ENCODE measurements at places on chromosomes 3 and 15. TPM values are rescaled to one million over a fixed set of nuclear protein-coding genes. Genes with fewer than 3 reads are reported as not detected.

DNA sequence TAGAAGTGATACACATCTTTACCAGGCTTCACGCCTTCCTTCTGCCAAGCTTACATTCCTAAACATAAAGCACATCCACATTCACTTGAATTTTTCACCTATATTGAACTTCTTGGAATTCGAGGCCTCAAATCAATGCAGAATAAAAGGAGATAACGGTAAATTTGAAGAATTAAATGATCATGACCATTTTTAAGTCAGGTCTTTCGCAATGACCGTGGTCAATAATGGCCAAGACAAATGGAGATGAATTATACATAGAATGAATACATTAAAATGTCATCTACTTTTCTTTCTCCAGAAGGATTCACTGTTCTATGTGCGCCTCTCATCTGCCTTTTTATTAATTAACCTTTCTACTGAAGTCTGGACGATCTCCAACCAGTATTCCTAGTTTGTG, 5.3 kb upstream of the GOLGA8A start:
- no peaks in the 10 kb centered on the region for H3K4me1 ChIP-seq
- DNase-seq = no peak
- H3K4me3 ChIP-seq = no peak overlapping the region
- peaks cover 16% of the 10 kb centered on the region for H3K27me3 ChIP-seq
- no peaks in the 10 kb centered on the region for H3K36me3 ChIP-seq

DNA sequence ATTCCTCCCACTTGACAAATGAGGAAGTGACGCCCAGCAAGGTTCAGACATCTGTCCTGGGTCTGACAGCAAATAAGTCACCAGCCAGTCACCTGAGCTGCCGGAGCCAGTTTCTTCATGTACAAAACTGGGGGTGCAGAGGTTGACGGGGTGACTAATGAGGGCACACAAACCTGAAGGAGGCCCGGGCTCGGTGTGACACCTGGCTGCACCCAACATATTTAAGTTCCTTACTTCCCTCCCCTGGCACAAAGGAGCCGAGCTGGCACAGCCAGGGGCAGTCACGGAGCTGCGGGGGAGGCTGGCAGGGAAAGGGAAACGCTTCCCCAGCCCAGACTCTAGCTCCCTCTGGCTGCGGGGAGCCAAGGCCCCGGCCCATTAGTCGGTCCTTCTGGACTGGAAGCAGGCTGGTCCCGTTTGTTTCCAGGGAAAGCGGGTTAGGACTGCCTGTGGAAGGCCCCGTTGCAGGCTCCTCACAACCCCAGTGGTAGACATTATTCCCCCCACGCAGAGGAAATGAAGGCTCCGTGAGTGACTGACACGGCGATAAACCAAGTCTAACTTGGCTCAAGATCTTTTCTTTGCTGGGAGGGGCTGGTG, 2.3 kb downstream of the FBXL22 start:
- H3K27ac ChIP-seq = peak overlapping the region; percentile 91
- H3K4me3 ChIP-seq = peak overlapping the region; percentile 95
- peak; percentile 96 for DNase-seq

- no peaks in the 10 kb centered on the region for H3K27me3 ChIP-seq
- H3K27ac ChIP-seq = no peak overlapping the region
- no peak for DNase-seq
- H3K4me3 ChIP-seq = no peak overlapping the region
These were observed 84.9 kb upstream of the ACP3 start for GRCh38 chr3:132232231-132232792.

DNA sequence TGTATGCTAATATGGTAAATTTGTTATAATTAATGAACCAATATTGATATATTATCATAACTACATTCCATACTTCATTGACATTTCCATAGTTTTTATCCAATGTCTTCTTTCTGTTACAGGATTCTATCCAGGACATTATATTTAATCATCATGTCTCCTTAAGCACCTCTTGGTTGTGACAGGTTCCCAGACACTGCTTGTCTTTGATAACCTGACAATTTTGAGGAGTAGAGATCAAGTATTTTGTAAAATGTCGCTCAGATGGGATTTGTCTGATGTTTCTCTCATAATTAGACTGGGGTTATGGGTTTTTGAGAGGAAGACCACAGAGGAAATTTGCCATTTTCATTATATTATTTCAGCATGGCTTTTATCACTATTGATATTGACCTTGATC, 317.4 kb downstream of the PLOD2 start:
- no peaks in the 10 kb centered on the region for H3K36me3 ChIP-seq
- no peaks in the 10 kb centered on the region for H3K4me1 ChIP-seq
- no peak overlapping the region for H3K27ac ChIP-seq
- no peak overlapping the region for H3K4me3 ChIP-seq
- DNase-seq = no peak

DNA sequence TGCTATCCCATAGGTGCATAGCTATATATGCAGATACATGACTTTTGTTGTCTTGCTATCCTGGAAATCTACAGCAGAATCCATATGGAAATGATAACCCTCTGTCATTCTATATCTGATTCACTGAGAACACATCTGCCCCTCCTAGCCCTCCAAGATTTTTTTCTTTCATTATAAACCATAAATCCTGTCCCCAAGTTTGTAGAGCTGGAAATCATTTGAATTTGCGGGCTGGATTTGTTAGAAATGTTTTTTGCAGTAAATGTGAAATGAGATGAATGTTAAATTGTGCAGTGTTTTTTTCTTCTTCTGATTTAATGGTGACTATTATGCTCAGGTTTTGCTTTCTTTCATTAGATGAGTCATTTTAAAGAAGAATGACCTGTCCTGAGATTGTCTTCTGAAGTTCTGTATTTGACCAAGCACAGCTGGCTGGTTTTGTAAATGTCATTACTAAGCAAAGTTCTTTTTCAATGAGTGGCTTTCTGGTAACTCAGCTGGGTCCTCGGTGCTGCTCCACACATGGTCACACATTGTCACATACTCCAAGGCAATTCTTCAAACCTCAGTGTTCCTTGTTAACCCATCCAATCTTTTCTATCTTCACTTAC, 25.3 kb upstream of the ABHD17C start:
- H3K27me3 ChIP-seq = peaks cover 6% of the 10 kb centered on the region
- peaks cover 7% of the 10 kb centered on the region for H3K4me1 ChIP-seq
- H3K36me3 ChIP-seq = no peaks in the 10 kb centered on the region
- DNase-seq = no peak
- H3K4me3 ChIP-seq = no peak overlapping the region
- H3K27ac ChIP-seq = no peak overlapping the region

DNA sequence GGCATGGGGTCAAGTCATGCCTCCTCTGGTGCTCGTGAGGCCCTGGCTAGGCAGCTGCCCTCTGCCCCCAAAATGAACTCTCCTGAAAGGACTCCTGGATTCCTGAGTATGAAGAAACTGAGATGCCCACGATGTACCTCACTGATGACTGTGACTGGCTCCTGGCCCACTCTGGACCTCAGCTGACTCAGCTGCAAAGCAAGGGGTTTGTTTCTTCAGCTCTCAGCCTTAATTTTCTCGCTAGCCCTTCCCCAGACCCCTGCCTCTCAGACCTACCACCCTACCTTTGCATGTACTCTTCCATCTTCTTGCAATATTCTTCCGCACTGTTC, 5.2 kb upstream of the GNAI2 start:
- peak; percentile 77 for DNase-seq
- H3K27ac ChIP-seq = no peak overlapping the region
- H3K4me1 ChIP-seq = peaks cover 21% of the 10 kb centered on the region
- no peak overlapping the region for H3K4me3 ChIP-seq

DNA sequence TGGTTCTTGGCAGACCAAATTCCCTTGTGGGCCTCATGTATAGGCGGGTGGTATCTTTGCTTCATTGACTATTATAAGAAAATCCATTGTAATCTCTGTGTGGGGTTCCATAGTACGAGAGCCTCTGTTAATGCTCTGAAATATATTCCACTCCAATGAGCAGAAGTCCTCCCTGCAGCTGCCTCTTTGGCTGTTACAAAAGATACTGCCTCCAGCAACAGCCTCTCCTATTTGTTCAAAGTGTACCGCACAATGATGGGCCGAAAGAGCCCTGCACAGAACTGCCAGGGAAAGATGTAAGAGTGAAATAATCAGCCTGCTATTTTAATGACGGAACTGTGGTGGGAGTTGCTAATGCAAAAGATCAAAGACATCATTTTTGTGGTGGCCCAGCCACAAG, 48.9 kb downstream of the GRK7 start:
- peaks cover 15% of the 10 kb centered on the region for H3K27me3 ChIP-seq
- no peak overlapping the region for H3K4me3 ChIP-seq
- peaks cover 4% of the 10 kb centered on the region for H3K4me1 ChIP-seq
- no peak overlapping the region for H3K27ac ChIP-seq
- no peak for DNase-seq

DNA sequence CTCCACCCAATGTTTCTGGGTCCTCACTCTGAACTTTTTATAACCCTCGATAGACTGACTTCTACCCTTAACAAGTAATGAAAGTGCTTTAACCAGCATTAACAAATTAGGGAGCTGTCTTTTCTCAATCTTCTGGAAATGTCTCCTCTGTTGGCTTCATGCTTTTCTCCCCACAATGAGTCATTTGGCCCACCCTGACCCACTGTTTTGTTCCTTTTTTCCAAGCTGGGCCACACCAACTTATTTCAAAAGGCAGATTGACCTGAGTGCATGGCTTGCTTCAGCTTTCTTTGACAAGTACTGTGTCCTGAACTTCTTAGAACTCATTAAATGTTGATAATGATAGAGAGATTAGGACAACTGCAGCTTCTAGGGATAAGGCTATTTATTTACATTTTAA, 199.6 kb upstream of the SEMA6D start:
- H3K4me1 ChIP-seq = peaks cover 18% of the 10 kb centered on the region
- no peak for DNase-seq
- no peaks in the 10 kb centered on the region for H3K27me3 ChIP-seq
- no peaks in the 10 kb centered on the region for H3K36me3 ChIP-seq
- no peak overlapping the region for H3K27ac ChIP-seq

DNA sequence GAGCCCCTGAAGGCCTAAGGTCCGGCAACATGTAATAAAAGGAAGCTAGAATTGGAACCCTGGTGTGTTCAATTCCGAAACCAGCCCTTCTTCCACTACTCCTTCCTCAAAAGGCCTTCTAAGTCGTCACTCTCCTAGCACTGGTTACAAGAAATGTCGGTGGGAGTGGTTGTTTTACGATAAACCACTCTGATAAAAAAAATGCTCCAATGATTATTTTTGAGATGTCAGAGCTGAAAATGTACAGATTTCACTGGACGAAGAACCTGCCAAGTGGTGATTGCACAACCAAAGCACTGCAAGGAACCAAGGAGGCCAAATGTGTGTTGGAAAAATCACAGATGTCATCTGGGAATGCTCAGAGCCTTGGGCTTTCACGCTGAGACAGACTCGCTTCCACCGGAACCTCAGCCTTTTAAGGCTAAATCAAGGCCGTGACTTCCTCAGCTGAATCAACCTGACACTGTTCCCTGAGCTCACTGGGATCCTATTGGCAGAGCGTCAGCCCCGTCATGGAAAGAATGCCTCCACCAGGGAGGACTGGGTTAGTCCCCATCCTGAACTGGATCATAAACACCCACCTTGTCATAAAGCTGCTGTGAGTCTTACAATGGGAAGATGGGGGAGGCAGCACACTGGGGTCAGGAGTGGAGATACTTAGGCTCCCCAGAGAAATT, 108.1 kb upstream of the THBS1 start:
- peak overlapping the region; percentile 81 for H3K27ac ChIP-seq
- DNase-seq = peak; percentile 88
- H3K4me1 ChIP-seq = peaks cover 17% of the 10 kb centered on the region
- no peaks in the 10 kb centered on the region for H3K27me3 ChIP-seq

DNA sequence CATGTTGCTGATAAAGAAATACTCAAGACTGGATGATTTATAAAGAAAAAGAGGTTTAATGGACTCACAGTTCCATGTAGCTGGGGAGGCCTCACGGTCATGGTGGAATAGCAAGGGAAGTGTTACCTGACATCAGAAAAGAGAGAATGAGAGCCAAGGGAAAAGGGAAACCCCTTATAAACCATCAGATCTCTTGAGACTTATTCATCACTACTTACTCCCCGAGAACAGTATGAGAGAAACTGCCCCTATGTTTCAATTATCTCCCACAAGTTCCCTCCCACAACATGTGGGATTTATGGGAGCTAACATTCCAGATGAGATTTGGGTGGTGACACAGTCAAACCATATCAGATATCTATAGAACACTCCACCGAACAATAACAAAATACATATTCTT, 904.6 kb downstream of the PDCD6IP start:
- no peaks in the 10 kb centered on the region for H3K36me3 ChIP-seq
- no peak for DNase-seq
- no peaks in the 10 kb centered on the region for H3K4me1 ChIP-seq

GRCh38 chr3:14303336-14304100, 98.9 kb upstream of the SLC6A6 start:
- DNase-seq = peak; percentile 87
- no peaks in the 10 kb centered on the region for H3K36me3 ChIP-seq
- no peak overlapping the region for H3K4me3 ChIP-seq
- no peaks in the 10 kb centered on the region for H3K4me1 ChIP-seq
- H3K27me3 ChIP-seq = peaks cover 6% of the 10 kb centered on the region

- H3K27me3 ChIP-seq = peaks cover 14% of the 10 kb centered on the region
- H3K4me1 ChIP-seq = no peaks in the 10 kb centered on the region
- H3K36me3 ChIP-seq = no peaks in the 10 kb centered on the region
- H3K4me3 ChIP-seq = no peak overlapping the region
- no peak overlapping the region for H3K27ac ChIP-seq
These were observed 10.3 kb upstream of the ZXDC start for GRCh38 chr3:126485956-126486355.

DNA sequence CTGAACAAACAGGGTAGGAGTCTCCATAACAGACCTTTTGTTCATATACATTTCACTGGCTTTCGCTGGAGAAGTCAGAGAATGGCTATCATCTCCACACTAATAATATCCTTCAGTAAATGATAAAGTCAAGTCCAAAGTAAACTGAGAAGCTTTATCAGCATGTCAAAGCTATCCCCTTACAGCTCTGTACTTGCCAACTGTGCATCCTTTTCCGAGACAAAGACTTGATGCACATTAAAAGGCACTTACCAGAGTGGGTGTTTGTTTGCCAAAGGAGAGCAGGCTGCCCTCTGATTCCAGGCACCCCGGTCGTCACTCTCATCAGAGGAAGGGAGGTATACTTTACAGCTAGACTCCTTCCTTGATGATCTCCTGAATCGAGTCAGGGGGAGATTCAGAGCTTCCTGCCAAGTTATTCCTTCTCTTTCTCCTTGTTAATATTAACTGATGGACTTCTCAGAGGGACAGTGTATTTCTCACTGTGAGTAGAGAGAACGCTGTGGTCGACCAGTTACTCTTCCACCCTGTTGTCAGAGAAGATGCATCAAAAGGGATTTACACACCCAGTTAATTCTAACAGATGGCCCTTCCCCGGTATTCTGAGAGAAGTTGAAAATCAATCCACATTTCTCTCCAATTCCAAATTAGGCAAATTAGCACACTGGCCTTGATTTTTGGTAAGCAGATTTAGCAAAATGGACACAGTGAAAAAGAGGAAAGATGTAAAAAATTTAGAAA, 504.7 kb upstream of the NR2F2 start:
- no peak overlapping the region for H3K27ac ChIP-seq
- no peaks in the 10 kb centered on the region for H3K27me3 ChIP-seq
- no peaks in the 10 kb centered on the region for H3K4me1 ChIP-seq
- no peaks in the 10 kb centered on the region for H3K36me3 ChIP-seq
- H3K4me3 ChIP-seq = no peak overlapping the region

- DNase-seq = peak; percentile 26
- H3K4me3 ChIP-seq = no peak overlapping the region
- no peaks in the 10 kb centered on the region for H3K36me3 ChIP-seq
- H3K27me3 ChIP-seq = no peaks in the 10 kb centered on the region
- no peaks in the 10 kb centered on the region for H3K4me1 ChIP-seq
These were observed 28.6 kb downstream of the TFDP2 start for GRCh38 chr3:142120707-142121106.

GOLGA8R gene
- total RNA-seq = 3.3 TPM

CGGBP1 gene
- total RNA-seq = 111 TPM

BRPF1 gene
- total RNA-seq = 14.5 TPM

ARPP21 gene
- total RNA-seq = not detected

SH3GL3 gene
- total RNA-seq = 0.29 TPM

ZBBX gene
- total RNA-seq = not detected

ENTPD3 gene
- total RNA-seq = 0.36 TPM
